GM13976 (cell line): ENCODE measurements at places on chromosomes 13 and 19.

- DNase-seq: no peak
These were observed 6.8 kb upstream of the ZNF561 start for GRCh38 chr19:9627856-9628255.

- DNase-seq: no peak
These were observed 244.4 kb upstream of the SLITRK1 start for GRCh38 chr13:84126671-84127171.

- DNase-seq: peak; percentile 64
These were observed 3.3 kb upstream of the CEACAM7 start for GRCh38 chr19:41691268-41691970.

GRCh38 chr19:38919837-38920601 is 8.0 kb upstream of the CCER2 start:
- no peak for DNase-seq

- no peak for DNase-seq
These were observed 11.5 kb downstream of the PPP1R15A start for GRCh38 chr19:48883726-48884125.

- no peak for DNase-seq
These were observed 23.2 kb upstream of the CD33 start for GRCh38 chr19:51201712-51202111.

- DNase-seq: no peak
These were observed 98.8 kb upstream of the SERP2 start for GRCh38 chr13:44274771-44275205.

DNA sequence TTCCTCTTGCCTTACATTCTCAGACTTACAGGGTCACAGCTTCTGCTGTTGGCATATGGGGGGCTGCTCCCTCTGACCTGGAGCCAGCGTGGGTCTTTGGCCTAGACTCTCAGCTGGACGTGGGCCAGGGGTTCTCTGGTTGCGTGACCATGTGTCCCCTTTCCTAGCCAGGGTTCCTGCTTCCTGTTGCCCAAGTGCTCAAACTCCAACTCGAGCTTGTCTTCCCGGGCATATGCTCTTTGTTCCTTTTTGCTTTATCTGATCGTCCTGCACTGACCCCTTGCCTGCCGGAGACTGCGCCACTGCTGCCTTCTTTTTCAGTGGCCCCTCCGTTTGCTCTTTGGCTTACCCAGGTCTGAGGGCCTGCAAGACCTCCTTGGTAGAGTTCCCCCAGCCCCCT is 25.3 kb upstream of the GPR183 start:
- no peak for DNase-seq

GRCh38 chr13:47610687-47611086 is 390.4 kb downstream of the SUCLA2 start:
- DNase-seq: no peak

DNA sequence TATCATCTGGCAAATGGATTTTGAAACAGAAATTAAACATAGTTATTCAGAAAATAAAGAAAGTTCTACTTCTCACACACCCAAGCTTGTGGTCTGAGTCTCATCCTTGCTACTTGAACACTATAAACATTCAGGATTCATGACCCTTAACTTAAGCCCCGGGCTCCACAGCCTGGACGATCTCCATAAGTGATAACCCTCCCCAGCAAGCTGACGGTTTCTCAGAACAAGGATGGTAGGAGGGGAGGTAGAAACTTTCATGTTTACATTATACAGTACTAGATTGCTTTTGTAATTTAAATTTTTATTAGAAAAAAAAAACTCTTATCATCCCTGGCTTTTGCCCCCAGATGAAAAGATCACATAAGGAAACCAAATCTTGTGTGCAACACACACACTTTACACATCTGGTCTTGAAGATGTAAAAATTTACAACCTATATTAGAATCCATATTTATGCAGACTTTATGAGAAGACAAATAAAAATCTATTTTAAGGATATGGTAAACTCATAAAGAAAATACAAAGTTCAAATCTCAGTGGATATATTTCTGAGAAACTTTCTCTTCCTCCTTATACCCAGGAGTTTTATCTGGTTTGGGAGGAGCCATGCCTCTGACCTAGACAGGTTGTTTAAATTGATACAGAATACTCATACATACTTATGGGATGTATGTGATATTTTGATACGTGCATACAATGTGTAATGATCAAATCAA is 20.0 kb upstream of the ATP12A start:
- no peak for DNase-seq

GRCh38 chr19:2333027-2333806 is 4.7 kb downstream of the SPPL2B start:
- no peak for DNase-seq

GRCh38 chr19:29941828-29942403 is at the start of gene URI1:
URI1 (plus strand) TSS chr19:29942239; CDS start chr19:29942548, 309 bp downstream.
- DNase-seq: peak; percentile 96

- no peak for DNase-seq
These were observed 2590.9 kb downstream of the PCDH9 start for GRCh38 chr13:64639206-64639605.

DNA sequence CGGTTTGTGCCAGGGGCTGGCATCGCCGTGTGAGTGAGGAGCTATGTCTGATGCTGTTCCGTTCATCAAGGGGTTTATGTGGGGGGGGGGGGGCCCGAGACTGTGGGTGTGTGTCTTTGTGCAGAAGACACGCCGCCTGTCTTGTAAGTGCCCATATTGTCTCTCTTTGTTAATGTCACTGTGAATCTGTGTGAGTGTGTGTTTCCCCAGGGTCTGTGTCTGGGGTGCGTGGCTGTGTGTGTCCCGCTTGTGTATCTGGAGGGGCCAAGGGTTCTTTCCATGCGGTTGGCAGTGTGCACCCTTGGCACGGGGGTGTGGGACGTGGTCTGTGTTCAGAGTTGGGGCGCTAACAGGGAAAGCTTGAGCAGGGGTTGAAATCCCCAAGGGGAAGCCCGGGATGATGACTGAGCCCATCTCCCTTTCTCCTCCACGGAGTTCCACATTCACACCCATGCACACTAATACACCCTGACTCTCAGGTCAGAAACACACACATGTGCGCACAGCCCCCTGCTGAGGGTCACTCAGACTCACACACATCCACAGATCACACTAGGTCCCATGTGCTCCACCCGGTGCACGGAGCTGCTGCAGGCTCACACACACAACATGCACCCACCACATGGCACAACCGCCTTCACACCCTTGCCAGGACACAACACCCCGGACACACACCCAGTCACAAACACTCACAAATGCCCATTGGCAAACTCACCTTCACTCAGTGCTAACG is 1.8 kb downstream of the NCAN start:
- DNase-seq: no peak

DNA sequence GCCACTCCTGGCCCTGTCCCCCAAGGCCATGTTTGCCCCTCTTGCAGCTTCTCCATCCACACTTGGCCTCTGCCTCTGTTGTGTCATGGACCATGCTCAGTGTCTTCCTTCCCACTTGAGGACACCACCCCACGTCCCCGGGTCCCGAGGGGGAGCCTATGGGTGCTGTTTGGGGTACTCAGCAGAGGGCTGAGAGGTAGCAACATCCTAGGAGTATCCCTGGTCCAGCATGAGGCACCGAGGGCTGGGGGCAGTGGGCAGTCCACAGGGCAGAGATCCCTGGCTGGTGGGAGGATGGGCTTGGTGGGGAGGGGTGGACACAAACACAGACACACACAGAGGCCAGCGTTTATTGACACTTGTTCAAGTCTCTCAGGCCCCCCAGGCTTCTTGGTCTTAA is 1.7 kb downstream of the COX7A1 start:
- DNase-seq: no peak

- DNase-seq: no peak
These were observed 69.8 kb upstream of the SERP2 start for GRCh38 chr13:44303681-44304432.

GRCh38 chr13:73849292-73849691 is 284.9 kb downstream of the KLF12 start:
- no peak for DNase-seq

- no peak for DNase-seq
These were observed 5.8 kb downstream of the FUZ start for GRCh38 chr19:49807058-49807903.
